ENCODE measurements at places on chromosomes 12 and 14. TPM values are rescaled to one million over a fixed set of nuclear protein-coding genes. Genes with fewer than 3 reads are reported as not detected.

The CISTR gene
- not detected for total RNA-seq

The SLC25A21 gene
- total RNA-seq: 1.3 TPM

The SENP1 gene
- total RNA-seq: 7.3 TPM

The OTX2 gene
- total RNA-seq: not detected

The SOCS2 gene
- total RNA-seq: 57.4 TPM

The KRT71 gene
- total RNA-seq: not detected

The FAM181A gene
- not detected for total RNA-seq

The CEP170B gene
- total RNA-seq: 7.3 TPM

Measured in bladder microvascular endothelial cell (primary cell).